Right lung (tissue), 10 donors: ENCODE measurements at places on chromosomes 2 and 18. TPM values are rescaled to one million over a fixed set of nuclear protein-coding genes. Genes with fewer than 3 reads are reported as not detected.

GRCh38 chr2:124961132-124961531 is 936.0 kb downstream of the CNTNAP5 start:
- DNase-seq: no peak

DNA sequence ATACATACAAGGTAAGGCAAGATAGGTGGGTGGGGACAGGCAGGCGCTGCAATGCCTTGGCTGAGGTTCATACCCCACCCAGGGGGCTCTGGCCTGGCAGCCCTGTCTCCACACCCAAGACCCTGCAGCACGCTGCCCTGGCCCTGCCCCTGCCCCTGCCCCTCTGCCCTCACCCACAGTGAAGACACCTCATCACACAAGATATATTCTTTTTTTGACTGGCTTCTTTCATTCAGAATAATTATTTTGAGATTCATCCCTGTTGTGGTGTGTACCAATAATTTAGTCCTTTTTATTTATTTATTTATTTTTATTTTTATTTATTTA is 11.4 kb upstream of the B3GNT7 start:
- DNase-seq: no peak

DNA sequence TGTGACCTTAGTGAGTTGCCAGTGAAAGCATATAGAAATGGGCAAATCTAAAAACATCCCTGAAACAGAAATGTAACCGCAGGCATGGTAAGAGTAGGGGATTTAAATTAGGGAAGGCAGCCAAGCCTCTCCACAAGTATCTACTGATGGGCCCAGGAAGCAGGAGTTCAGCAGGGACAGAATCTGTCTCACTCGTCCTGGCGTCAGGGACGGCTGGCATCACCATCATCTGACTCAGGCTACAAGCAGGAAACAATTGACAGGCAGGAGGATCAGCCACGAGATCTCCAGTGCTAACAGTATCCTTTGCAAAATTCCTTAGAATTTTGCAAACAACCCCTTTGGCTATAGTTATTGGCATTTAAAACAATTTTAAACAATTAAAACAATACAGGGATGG is 61.3 kb downstream of the SMAD4 start:
- DNase-seq: no peak

- DNase-seq: no peak
These were observed 184.6 kb downstream of the ETAA1 start for GRCh38 chr2:67581751-67582150.

DNA sequence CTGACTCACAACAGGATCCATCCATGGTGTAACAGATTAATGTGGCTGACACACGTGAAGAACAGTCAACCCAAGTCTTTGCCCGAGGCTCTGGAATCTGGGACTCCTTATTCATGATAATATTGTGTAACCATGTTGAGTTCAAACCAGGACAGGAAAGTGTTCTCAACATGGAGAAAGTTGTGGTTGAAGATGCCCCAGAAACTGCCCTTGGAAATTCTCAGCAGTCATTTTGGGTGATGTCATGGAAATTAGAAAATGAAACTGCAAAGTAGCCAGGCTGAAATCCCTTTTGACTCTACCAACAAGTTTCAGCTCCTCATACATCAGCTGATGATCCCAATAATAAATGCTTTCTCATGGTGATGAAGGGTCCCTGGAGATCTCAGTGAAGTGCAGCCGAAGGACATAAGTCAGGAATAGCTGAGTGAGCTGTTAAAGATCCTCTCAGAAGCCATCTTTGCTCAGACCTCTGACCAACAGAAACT is 307.7 kb downstream of the TNS1 start:
- no peak for DNase-seq

GRCh38 chr18:78429127-78430108 is 550.2 kb upstream of the SALL3 start:
- no peak for DNase-seq

DNA sequence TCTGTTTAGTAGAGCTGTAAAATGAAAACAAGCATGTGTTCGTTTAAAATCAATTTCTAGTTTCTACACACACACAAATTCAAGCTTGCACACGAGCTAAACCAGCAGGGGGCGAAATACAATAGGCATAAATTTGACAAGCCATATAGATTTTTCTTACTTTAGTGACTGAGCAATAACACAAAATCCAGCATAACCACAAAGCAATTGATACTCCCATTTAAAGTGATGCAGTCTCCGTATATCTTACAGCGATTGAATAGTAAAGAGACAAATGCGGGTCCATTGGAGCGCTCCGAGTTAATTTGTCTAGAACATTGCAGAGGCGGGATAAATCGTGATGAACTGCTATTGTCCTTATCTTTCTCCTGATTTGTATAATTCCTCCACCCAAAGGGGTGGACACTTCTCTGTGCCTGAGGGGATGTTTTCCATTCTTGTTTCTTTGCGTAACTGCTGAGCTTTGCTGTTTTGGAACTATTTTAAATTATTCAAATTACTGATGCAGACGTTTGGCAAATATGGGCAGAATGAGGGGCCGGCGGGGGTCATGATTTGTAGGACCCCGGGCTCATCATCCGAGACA is 1.2 kb upstream of the AFTPH start:
- DNase-seq: peak; percentile 73

DNA sequence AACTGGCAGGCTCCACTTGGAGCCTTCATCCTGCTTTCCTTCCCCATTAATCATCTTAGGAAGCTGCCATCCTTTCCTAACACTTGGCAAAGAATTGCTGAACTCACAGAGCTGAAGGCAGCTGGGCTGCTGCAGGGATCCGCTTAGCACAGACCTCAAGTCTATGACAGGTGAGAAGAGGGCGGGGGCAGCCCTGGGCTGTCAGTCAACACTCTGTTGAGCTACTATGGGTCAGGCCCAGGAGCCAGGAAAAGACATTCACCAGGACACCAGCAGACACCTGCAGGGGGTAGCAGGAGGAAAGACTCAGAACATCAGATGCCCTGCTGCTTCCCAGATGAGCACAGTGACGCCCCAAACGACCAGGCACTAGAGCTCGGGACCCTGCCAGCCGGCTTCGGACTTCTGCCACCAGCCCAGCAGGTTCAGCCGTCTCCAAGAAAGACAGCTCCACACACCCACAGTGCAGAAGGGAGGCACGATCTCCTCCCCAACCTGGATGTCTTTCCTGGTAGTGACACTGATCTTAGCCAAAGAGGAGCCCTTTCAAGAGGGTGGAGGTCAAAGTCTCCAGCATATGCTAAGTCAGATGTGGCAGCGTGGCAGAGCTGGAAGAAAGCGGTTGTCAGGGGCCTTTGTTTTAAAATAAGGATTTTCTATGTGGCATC is 55.2 kb downstream of the SNORC start:
- DNase-seq: no peak

DNA sequence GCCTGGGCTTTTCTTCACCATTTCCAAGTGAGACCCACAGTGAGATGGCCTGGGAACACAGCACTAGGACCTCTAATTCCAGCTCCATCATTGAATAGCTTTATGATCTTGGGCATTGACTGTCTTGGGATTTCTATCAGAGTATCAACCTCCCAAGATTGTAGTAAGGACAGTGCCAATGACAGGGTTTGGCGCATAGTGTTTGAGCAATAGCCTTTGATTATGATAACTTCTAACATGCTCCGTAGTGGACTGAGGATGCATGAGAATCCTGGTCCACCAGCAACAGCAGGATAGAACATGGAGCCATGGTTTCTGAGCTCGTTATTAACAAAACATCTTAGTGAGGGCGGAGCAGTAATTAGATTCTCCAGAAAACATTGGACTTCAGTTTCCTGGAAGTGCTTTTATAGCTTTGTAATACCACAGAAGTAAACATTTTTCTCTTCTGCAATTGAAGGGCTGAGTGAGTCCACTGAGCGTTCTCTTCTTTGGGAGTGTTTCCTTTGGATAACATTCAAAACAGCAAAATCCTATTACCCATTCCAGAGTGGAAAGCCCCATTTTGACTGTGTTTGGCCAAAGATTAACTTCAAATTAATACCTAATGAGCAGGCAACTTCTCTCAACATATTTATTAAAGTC is 63.7 kb downstream of the IL1R2 start:
- no peak for DNase-seq

- no peak for DNase-seq
These were observed 185.9 kb upstream of the NRP2 start for GRCh38 chr2:205496370-205496769.

DNA sequence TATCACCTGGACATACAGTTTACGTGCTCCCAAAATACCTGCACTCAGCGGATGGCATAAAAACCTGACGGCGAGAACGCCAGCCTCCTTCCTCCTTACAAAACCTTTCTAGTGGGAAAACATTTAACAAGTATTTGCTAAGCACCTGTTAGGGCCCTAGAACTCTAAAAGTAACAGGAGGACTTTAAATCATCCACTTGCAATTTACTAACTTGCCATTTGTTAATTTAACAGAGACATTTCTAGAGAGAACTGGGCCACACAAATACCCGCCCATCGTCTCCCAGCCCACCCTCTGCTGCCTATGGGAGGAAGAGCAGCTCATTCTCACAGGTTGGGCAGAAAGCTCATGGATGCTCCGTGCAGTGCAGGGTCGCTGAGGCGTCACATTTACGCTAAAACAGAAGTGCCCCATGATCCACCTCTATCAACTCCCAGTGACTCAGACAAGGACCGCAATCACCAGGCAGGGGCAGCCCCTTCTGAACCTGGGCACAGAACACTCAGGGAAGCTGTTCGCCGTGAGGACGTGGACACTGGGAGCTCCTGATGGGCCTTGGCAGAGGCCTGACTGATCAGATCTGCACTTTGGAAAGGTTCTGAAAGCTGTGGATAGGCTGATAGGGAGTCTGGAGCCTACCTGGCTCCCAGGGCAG is 106.9 kb downstream of the HDAC4 start:
- DNase-seq: no peak

DNA sequence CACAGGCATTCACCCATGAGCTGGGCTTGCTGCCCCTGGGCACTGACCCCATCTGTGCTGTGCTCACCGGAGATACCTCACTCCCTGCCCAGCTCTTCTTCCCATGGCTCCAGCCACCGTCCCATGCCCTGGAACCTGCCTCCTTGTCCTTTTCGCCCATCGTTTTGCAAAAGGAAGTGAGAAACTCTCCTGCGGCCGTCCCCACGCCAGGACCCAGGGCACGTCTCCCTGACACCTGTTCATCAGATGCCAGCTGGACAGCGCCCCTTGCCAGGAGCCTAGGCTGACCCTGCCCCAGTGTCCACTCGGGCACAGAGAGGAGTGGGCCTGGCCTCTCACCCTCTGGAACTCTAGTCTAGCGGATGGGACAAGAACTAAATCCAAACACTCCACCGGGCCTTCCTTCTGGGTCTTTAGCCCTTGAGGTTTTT is 238.6 kb downstream of the SEPTIN10 start:
- DNase-seq: no peak

- DNase-seq: peak; percentile 56
These were observed 48.2 kb downstream of the PIGN start for GRCh38 chr18:62138461-62139235.

- DNase-seq: no peak
These were observed 67.7 kb downstream of the EDAR start for GRCh38 chr2:108921096-108922030.

DNA sequence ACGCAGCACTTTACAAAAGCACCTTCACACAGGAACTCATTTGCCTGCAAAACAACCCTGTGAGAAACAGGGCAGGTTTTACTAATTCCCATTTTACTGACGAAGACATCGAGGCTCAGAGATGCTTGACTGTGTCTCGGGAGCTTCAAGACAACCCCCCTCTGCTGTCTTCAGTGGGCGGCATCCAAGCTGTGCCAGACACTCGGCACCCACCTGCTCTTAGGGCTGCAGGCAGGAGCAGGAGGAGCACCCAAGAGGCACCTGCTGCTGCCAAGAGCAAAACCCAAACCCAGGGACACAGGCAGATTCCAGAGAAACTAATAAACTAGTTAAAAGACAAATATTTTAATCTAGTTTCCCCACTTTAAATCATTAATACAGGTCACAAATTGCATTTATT is 67.9 kb downstream of the PPP4R1 start:
- DNase-seq: no peak

The TNFAIP6 gene
- 2.7 TPM for polyA plus RNA-seq

The EFR3B gene
- polyA plus RNA-seq: 6.5 TPM

The SLC14A1 gene
- polyA plus RNA-seq: 1.9 TPM
